ENCODE measurements at places on chromosomes 3 and 15.

- no peak for DNase-seq
Measured at GRCh38 chr3:144052275-144052674, 80.7 kb downstream of the DIPK2A start.

GRCh38 chr3:43873723-43874122, 183.0 kb downstream of the ABHD5 start:
- no peak for DNase-seq

DNA sequence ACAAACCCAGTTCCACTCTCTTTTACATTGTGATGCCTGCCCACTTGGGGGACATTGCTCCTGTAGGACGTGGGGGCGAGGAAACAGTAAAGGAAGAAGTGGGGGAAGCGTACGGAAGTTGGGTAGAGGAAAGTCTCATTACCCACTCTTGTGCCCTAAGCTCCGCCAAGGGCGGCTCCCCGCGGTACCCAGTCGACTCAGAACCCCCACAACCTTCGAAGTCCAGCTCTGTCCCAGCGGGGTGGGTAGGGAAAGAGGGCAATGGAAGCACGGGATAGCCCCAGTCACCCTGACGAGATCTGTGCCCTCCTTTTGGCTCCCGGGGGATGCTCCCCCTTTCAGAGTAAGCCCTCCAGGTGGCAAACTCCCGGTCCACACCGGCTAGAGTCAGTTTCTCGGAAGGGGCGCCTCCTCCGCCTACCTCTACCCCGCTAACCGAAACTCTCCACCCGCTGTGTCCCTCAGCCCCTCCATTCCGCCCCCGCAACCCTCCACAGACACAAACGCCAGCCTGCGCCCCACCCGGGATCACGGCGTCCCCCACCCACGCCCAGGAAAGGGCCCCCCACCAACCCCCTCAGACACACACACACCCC, 527 bp downstream of the CSNK1G1 start:
- peak; percentile 15 for DNase-seq

GRCh38 chr3:191123231-191123630, 75.8 kb upstream of the OSTN start:
- DNase-seq: no peak

DNA sequence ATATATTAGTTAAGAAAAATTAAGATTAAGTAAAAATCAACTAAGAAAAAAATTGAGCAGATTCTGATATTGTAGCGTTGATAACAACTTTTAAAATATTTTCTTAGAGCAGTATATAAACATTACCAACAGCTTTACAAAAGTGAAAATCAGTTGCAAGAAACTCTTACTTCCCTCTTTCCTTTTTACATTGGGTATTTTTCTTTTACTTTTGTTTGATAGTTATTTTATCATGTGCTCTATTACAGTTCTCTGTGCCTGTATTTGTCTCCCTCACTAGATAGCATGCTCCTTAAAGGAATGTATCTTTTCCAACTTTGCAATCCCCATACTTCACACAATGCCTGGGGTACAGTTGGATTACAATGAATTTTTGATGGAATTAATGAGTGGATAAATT, 87.5 kb upstream of the P3H2 start:
- no peak for DNase-seq

GRCh38 chr15:56249092-56249491, 5.4 kb upstream of the RFX7 start:
- peak; percentile 46 for DNase-seq

- DNase-seq: no peak
Measured at GRCh38 chr3:105959851-105960250, 91.0 kb upstream of the CBLB start.

- DNase-seq: no peak
Measured at GRCh38 chr3:1513662-1514061, 420.8 kb downstream of the CNTN6 start.

DNA sequence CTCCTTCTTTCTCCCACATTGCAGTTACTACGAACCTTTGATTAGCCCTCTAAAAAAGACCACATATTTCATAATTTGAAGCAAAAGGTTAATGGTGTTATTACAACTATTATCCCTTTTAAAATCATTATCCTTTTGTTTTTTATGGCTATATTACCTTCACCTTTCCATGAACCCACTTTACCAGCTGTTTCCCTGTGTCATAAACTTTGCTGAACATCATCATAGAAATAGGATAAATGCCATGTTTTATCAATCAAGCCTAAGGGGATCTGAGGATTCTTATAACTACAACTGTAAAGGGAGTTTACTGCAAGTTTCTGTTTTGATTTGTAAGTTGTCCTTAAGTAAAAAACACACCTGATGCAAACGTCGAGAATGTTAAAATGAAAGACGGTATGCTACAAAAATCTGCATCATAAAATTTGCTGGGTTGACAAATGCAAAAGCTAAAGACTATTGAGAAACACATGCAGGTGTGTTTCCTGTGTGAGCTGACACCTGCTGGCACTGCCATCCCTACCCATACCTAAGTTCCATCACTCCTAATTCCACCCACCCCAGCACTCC, 39.1 kb upstream of the ARRDC4 start:
- no peak for DNase-seq

DNA sequence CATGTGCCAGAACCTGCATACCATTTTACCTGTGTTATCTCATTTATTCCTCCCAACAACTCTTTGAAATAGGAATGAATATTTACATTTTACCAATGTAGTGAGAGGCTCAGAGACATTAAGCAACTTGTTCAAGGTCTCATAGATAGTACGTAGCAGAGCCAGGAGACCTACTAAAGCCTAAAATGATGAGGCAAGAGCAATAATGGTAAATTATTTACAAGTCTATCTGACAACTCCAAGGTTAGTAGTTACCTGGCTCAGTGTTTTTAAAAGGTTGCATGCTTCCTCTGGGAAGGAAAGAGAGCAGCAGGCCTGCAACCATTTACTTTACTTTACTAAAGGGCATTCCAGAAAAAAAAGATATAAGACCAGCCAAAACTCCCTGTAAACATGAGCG, 103.0 kb downstream of the CFAP20DC start:
- no peak for DNase-seq

DNA sequence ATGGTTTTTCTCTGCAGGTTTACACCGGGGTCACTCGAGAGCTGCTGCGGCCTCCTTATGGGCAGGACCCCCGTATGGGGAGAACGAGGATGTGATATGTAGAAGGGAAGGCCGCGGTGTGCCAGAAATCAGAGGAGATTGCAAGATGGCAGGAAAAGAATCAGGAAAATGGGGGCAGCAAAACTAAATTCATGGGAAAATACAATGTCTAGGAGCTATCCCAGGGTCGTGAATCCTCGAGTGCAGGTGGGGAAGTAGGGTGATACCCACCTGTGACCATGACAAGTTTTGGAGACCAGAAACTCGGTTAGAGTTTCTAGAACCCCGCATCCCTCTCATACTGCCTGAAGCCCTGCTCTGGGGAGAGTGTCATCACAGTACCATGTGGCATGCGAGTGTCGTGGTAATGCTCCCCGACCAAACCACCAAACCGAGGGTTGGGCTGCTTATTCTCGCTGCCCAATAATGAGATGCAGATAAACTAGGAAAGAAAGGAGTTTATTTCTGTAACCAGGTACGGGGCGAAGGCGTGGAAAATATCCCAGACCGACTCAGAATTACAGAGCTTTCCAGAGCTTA, 781 bp downstream of the TRNT1 start:
- DNase-seq: peak; percentile 18

- no peak for DNase-seq
Measured at GRCh38 chr3:123075359-123075758, 8.5 kb downstream of the PDIA5 start.

DNA sequence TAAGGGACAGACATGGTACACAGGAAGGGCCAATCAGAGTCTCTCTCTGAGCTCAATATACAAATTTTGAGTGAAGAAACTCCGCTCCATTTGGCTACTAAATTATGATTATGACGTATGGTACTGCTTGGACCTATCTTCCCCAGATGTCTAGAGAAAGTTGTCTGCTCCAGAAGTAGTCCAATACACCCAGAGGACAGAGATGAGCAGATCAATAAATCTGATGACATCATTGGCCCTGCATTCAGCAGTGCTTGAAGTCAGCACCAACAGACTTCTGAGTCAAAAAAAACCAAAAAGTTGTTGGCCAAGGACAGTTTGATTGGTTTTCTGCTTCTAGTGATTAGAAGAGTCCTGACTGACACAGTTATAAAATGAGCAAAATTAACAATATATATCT, 19.9 kb upstream of the ARHGEF26 start:
- no peak for DNase-seq

GRCh38 chr3:173660645-173661299, 263.2 kb downstream of the NLGN1 start:
- no peak for DNase-seq

DNA sequence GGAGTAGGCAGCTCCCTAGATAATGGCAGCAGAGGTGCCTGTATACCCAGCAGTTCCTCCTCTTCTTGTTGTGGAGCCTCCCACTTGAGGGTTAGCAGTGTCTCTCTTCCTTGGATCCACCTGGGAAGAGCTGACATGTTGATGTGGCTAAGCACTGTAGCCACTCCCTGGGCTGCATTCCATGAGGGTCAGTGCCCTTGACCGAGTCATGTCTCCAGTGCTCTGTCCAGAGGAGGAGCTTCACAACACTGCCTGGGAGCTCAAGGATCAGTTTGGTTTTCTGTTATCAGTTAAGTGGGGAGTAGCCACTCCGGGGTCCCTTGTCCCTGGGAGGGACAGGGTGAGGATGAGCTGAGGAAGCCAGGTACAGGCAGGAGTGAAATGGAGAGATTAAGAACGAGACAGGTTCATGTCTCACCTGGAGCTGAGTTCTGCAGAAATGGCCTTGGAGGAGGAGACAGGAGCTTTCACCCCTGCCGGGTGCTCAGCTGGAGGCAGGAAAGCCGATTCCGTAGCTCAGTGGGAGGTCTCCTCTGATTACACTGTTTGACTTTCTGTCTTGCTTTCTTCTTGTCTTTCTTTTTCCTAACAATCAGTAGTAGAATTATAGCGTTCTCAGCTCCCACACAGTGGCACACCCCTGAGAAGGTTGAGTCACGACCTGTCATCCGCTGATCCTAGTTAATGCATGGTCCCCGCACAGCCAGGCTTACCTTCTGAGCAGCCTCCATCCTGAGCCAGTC, 57.9 kb upstream of the SEC22A start:
- DNase-seq: no peak

GRCh38 chr3:17579289-17580031, 163.0 kb downstream of the TBC1D5 start:
- DNase-seq: no peak

DNA sequence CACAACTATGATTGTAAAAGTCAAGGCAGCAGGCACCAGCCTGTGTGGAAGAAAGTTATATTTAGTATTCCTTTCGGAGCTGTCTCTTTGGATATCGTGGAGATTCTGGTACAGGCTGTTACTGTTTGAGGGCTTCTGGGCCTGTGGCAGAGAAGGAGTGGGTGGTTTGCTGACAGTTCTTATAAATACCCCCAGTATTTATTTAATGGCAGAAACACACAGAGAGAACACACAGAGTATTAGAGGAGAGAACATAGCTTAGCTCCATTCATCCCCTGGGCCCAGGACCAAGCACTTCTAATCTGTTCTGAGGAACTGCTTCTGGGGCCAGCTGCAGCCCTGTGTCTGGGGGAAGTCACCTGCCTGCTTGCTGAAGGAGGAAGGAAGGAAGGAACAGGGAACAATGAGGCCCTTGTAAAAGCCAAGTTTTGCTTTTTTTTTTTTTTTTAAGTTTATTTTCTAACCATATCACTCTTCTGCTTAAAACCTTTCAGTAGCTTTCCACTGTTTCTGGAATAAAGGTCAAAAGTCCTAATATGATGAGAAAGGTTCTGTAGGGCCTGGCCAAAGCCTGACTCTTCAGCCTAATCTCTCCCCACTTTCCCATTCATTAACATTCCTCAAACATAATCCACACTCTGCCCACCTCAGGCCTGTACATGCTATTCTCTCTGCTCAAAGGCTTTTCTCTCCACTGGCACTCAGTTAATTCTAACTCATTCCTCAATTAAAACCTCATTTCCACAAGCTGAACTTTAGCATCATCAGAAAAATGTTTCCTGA, 11.8 kb upstream of the PP2D1 start:
- DNase-seq: no peak

DNA sequence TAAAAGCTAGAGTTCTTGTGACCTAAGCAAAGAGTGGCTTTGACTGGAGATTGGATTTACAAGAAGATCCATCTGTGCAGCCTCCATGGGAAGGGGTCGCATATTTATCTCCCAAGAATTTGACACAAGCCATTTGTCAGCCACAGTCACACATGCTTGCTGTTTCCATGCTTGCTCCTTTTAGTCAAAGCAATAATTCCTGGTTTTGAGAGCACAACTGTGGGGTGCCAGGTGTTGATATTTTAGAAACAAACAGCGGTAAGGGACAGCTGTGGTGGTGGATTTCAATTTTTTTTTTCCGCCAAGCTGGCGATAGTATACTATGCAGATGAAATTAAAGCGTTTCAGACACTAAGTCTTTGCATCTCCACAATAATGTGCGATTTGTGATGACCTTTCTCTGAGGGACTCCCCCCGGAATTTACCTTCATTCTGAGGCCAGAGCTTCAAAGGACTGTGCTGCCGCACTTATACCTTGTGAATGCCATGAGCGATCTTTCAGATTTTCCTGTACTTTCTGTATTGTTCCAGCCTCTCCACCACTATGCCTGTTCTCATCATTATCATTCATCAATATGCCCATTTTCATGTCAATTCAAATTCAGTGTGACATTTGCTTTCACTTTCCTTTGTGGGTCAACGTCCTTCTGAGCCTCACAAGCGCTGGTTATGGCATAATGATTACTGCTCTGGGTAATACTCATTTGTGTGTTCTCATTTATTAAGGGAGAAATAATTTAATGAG, 108.2 kb upstream of the KBTBD8 start:
- no peak for DNase-seq

GRCh38 chr3:165459111-165459510, 262.9 kb upstream of the SLITRK3 start:
- DNase-seq: no peak

DNA sequence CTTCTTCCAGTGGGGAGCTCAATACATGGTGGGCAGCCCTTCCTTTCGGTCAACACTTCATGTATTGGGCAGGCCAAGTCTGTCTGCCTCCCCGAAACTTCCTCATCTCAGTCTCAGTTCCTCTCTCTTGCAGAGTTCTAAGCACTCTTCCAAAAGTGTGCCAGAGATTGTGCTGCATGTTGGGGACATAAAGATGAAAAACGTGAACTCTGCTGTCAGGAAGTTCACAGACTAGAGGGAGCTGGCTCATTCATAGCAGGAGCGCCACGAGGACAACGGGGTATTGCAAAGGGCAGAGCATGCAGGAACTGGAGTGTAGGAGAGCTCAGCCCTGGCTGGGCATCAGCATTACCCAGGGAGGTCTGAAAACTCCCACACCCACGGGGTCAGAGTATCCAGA, 15.3 kb upstream of the EPHB3 start:
- DNase-seq: no peak

GRCh38 chr3:95434491-95434890, 1371.6 kb downstream of the NSUN3 start:
- no peak for DNase-seq

- DNase-seq: no peak
Measured at GRCh38 chr3:14227856-14228255, 49.2 kb downstream of the LSM3 start.

DNA sequence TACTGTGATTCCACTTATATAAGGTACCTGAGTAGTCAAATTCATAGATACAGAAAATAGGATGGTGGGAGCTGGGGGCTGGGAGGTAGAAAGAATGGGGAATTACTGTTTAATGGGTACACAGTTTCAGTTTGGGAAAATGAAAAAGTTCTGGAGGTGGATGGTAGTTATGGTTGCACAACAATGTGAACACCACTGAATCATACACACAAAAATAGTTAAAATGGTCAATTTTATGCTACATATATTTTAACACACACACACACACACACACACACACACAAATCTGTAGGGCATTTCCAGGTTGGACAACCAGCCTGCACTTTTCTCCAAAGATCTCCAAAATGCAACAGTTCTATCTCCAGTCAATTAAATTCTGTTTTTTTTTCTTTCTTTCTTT, 1.4 kb downstream of the CCDC32 start:
- DNase-seq: no peak

- no peak for DNase-seq
Measured at GRCh38 chr3:9911863-9912262, 5.0 kb upstream of the IL17RC start.
